ENCODE measurements at places on chromosomes 16 and 17.

DNA sequence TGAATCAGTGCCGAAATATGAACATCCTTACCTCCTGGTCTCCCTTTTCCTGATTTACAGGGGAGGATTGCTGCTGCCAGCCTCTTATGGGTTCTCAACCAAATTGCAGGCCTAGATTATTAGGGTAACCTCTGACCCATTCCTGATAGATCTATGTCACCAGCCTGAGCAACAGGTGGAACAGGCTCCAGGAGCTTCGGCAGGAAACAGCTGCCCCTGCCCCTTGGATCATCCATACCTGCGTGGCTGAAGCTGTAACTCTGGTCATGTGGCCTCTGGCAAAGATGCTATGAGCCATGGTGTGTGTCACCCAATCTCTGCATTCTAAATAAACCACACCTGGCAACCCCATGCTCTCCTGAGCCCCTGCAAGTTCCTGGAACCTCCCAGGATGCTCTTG lies 18.4 kb upstream of the RBBP6 start:
- DNase-seq = no peak

- DNase-seq = no peak
Observed at GRCh38 chr17:45734598-45734997, 49.5 kb upstream of the CRHR1 start.

DNA sequence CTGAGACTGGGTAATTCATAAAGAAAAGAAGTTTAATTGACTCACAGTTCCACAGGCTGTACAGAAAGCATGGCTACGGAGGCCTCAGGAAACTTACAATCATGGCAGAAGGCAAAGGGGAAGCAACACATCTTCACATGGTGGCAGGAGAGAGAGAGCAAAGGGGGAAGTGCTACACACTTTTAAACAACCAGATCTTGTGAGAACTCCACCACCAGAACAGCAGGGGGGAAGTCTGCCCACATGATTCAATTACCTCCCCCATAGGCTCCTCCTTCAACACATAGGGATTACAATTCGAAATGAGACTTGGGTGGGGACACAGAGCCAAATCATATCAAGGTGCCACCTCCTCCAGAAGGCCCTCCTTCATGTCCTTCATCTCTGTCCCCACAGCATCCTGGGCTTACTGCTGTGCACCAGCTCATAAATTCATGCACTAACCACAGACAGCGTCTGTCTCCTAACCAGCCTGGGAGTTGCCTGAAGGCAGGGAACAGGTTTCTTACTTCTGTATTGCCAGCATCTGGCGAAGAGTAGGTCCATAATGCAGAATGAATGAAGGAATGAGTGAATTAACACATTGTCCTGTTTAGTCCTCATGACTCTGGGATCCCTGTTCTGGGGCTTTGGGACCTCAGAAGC lies 74.4 kb downstream of the WSB1 start:
- DNase-seq = no peak

DNA sequence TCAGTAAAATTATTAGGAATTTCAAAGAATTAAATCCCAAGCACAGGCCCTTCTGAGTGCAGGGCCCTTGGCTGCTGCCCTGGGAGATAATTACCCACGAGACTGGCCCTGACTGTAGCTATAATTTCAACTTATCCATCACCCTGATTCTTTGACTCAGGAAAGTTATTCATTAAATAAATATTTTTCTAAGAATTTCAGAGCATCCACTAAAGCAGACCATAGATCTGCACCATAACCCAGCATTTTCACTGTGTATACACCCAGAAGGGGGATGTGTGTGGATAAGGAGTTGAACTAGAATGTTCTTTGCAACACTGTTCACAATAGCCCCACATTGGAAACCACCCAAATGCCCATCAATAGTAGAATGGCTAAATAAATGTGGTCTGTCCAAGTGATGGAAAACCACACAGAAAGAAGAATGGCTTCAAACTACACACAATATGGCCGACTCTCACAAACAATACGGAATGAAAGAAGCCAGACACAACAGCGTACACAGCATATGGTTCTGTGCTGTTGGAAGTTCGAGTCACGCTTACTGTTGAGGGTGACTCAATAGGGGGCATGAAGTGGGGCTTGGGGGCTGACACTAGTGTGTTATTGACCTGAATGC lies 33.9 kb upstream of the MEAK7 start:
- DNase-seq = no peak

GRCh38 chr17:4594931-4595684 lies 10.8 kb downstream of the SMTNL2 start:
- peak; percentile 24 for DNase-seq

DNA sequence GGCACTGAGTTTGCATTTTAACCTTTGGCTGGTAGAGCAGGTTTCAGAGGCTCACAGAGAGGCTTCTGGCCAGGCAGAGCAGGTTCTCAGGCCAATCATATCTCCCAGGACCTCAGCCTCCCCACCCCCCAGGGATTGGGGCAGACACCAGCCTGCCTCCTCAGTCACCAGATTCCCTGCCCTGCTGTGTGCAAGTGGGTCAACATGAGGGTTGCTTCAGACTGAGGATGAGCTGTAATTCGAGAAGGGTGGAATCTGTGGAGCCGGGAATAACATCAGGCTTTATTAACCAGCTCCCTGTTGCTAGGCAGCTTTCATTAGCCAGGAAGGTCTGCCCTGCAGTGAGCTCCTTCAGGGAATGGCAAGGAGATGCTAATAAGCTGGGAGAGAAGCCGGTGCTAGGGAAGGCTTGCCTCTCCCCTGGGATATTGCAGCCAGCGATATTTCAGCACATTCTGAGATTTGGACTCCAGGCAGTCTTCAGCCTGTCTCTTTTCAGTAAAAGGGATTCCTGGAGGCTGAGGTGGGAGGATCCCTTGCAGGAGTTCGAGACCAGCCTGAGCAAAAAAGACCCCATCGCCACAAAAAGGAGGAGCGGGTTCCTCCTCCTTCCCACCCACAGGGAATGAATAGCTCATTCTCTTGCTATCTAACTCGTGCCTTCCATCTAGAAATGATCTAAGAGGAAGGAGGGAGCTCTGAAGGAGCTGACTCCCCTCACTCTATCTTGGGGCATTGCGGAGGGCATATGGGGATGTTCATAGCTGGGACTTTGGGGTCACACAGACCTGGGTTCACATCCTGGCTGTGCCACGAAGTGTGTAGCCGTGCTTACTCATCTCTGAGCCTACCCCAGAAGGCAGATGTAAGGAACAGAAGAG lies 10.7 kb downstream of the SGSM2 start:
- DNase-seq = no peak

GRCh38 chr16:80208015-80208414 lies 332.8 kb upstream of the DYNLRB2 start:
- DNase-seq = no peak

- DNase-seq = no peak
Observed at GRCh38 chr16:57472665-57473060, 10.2 kb downstream of the POLR2C start.

DNA sequence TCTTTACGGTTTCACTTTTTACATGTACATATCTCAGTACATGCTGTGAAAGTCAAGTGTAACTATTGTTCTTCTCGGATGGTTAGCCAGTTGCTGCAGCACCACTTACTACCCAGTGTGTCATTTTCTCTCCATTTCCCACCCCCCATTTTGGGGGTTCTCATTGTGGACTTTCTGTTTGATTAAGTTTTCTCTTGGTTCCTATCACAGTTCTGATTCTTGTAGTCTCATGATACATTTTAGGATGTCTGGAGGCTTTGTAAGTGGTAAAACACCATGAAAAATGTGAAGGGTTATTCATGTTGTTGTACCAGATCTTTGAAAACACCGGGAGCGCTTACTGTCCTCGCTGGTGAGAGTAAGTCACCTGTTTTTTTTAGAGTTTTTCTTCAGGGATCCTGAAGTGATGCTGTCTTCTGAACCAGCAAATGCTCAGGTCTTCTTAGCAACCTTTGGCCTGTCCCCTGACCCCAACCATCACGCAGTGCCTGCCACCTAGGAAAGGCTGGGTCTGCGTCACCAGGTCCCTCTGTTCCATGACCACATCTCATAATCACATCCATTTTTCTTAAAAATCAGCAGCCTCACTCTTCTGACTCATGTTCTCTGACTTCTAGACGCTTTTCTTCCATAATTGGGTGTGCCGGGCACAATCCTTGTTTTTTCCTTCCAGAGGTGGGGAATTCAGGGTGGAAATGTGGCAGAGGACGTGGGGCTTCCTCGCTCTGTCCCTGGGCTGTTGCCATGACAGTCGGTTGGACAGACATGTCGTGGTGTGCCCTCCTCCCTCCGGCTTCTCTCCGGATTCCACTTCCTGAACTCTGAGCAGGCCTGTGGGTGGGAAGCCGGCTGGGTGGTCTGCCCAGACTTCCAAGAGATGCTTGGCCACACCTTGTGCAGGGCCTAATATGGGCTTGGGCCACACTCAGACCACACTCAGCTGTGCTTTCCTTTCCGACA lies 102.6 kb downstream of the NTN1 start:
- DNase-seq = no peak

DNA sequence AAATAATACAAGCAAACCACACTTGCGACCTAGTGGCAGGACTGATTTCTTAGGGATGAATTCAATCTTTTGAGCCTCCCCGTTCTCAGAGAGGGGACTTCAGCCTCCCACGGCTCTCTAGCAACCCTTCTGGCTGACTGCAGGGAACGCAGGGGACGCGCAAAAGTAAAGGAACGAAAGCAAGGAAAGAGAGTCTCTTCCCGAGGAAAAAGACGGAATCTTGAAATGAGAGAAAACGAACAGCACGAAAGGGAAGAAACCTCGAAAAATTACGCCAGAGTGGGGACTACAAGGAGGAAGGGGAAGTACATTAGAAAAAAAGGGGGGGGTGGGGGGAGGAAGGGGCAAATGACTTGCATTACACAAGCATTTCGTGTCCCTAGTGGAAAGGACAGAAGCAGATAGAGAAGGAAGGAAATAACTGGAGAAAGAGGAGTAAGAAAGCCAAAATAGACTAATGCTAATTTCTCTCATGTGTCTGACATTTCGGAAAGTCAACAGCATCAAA lies 1.2 kb downstream of the GRB2 start:
- peak; percentile 8 for DNase-seq

DNA sequence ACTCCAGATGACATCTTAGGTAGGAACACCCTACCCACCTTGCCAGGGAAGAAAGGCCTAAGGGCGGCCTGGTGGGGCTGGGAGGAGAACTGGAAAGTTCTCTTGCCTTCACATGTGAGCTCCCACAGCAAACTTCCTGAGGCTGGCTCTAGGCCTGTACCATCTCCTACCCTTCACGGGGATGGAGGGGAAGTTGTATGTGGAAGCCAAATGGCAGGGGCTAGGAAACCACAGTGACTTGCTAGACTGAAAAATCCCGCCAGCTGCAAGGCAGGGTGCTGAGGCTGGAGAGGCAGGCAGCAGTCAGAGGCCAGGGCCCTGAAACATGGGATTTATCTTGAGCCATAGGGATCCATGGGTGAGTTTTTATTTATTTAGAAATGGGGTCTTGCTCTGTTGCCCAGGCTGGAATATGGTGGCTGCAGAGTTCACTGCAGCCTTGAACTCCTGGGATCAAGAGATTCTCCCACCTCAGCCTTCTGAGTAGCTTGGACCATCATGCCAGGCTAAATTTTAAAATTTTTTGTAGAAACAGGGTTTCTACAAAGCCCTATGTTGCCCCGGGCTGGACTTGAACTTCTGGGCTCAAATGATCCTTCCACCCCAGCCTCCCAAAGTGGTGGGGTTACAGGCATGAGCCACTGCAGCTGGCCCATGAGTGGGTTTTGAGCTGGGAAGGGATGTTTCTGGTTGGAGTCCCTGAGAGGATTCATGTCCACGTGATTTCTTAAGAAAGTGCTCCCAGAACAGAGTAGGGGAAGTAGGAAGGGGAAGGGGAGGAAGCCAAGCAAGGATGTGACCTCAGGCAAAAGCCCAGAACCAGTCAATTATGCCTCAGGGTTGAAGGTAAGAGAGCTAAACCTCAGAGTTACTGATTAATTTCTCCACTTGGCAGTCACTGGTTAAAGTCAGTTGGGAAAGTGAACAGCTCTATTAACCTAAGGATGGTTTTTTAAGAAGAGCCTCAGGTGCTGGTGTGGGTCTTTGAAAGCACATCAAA lies 4.0 kb upstream of the KAT8 start:
- no peak for DNase-seq

GRCh38 chr17:7147772-7148171 lies 31.4 kb downstream of the ASGR1 start:
- no peak for DNase-seq

DNA sequence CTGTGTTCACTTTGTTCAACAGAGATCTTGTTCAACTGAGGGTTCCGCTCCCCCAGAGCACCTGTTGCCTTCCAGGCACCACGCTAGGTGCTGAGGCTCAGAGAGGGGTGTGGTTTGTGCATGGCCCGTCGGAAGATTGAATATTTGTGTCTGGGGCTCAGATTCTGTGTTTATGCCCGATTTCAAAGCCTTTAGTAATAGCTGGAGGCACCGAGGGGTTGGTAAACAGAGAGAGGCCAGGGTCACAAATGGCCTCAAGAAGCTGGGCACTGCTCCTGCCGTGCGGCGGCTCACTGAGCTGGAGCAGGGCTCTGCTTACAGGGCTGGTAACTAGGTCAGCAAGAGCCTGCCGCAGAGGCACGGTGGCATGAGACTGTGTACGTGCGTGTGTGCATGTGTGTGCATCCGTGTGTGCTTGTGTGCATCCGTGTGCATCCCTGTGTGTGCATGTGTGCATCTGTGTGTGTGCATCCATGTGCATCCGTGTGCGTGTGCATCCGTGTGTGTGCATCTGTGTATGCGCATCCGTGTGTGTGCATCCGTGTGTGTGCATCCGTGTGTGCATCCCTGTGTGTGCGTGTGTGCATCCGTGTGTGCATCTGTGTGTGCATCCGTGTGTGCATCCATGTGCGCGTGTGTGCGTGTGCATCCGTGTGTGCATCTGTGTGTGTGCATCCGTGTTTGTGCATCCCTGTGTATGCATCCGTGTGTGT lies 5.4 kb downstream of the ITGAE start:
- no peak for DNase-seq

DNA sequence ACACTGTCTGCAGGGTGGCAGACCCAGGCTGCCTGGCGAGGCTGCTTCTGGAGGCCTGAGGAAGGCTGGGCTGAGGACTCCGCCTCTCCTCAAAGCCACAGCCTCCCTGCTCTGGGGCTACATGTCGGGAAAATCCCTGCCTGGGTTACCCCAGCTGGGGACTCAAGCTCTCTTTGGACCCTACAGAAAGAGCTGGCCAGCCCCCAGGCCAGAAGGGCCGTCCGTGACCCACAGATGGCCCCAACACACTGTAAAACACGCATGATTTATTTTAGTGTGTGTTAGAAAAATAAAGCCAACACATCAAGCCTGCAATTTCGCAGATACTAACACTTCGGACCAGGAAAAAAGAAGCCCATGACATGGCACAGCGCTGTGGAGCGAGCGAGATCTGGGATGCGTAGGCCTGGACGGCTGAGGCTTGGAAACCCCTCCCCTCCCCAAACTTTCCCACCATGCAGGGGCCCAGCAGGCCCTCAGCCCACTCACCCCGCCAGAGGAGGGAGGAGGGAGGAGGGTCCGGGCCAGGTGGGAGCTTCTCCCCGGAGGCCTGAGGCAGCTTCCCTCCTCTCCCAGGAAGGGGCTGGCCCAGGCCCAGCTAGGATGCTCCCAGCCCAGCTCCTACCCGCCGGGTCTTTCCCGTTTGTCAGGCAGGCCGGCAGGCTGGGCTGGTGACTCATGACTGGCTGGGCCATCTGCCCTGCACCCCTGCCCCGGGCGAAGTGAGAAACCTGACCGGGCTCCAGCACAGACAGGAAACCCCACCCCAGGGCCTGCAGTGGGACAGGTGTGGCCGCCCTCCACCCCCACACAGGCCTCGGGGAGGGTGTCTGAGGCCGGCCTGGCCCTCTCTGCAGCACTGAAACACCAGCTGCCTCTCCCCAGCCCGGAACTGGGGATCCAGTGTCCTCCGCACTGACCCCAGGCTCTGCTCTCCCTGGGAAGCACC lies 34.1 kb upstream of the SLC38A10 start:
- no peak for DNase-seq

GRCh38 chr17:64505340-64506200 lies 519 bp downstream of the DDX5 start:
- peak; percentile 73 for DNase-seq
